ENCODE measurements at places on chromosomes 2 and 18.
A peak's percentile ranks its signal among the peaks of the same experiment; 100 is the strongest.

GRCh38 chr2:120682654-120683053 lies 53.0 kb upstream of the GLI2 start:
- no peak for DNase-seq
- H3K27me3 ChIP-seq = peaks cover 6% of the 10 kb centered on the region

DNA sequence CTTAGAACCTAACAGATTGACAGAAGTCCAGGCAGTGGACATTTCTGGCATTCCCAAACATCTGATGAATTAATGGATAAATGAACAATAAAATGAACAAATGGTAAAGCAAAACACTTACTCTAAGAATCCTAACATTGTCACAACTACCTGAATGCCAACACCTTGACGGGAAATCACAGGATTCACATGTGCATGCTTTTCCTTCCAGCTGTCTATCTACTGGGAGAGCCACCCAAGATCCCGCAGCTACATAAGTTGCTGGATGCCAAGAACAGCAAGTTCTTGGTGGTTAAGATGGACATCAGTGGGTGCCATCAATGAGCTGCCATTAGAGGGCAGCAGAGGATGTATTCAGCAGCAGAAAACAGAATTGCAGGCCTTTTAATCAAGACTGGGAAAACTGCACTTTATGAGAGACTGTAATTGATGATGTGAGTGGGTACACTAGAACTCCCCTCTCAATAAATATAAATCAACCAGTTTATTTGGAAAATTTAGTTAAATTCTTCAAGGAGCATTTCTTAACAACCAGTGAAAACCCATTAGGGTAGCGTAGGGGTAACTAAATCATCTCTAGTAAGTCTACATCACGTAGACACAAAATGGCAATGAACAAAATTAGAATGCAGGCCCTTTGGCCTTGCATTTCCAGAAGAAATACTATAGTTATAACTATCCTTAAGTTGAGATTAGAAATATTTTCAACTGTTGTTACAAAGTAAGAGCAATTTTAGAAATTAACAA lies 45.6 kb downstream of the SESTD1 start:
- DNase-seq = peak; percentile 21
- H3K27me3 ChIP-seq = no peaks in the 10 kb centered on the region
- H3K4me3 ChIP-seq = no peak overlapping the region
- H3K4me1 ChIP-seq = no peaks in the 10 kb centered on the region
- no peaks in the 10 kb centered on the region for H3K36me3 ChIP-seq

GRCh38 chr18:70428439-70428838 lies 139.6 kb downstream of the SOCS6 start:
- H3K36me3 ChIP-seq = no peaks in the 10 kb centered on the region
- no peak for DNase-seq
- no peaks in the 10 kb centered on the region for H3K4me1 ChIP-seq
- H3K4me3 ChIP-seq = no peak overlapping the region
- H3K27ac ChIP-seq = no peak overlapping the region
- no peaks in the 10 kb centered on the region for H3K27me3 ChIP-seq

DNA sequence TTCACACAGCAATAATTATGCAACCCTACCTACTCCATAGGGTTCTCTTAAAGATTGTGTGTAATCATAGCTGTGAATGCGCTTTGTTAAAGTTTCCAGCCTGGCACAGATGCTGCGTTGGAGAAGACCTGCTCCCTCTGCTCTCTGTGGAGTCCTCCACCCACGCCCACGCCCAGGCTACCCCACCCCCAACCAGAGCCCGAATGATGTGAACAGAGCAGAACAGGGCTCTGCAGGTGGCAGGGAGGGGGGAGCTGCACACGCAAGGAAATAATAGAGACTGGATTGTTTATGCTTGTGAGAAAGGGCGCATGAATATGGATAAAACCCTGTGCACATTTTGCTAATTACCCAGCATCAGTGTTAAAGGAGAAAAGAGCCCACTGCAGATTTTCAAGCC lies 447.5 kb downstream of the BCL11A start:
- no peak for DNase-seq
- H3K36me3 ChIP-seq = no peaks in the 10 kb centered on the region

- H3K36me3 ChIP-seq = no peaks in the 10 kb centered on the region
- H3K27me3 ChIP-seq = no peaks in the 10 kb centered on the region
- DNase-seq = no peak
- H3K27ac ChIP-seq = no peak overlapping the region
Observed at GRCh38 chr2:193348055-193348454, 1153.3 kb upstream of the TMEFF2 start.

DNA sequence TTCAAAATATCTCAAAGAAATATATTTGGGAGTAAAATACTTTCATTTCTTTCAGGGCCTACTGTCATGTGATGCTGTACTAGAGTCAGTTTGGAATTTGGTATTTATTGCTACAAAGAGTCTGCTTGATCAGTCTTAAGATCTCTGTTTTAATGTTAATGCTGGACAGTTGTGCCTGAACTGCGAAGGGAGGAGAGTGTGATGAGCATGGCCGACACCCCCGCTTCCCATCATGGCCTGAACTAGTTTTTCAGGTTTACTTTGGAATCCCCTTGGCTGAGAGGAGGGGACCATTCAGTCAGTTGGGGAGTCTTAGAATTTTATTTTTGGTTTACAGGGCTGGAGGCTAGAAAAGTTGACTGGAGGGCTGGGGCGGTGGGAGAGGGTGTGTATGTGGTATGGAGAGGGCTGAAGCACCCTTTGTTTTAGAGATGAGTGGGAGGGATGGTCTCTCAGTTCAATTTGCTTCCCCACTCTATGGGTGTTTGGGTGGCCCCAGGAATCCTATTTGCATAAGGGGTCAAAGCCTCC lies 20.9 kb upstream of the TEX44 start:
- no peak overlapping the region for H3K4me3 ChIP-seq
- no peak for DNase-seq
- H3K36me3 ChIP-seq = no peaks in the 10 kb centered on the region
- H3K27me3 ChIP-seq = peaks cover 11% of the 10 kb centered on the region
- H3K27ac ChIP-seq = no peak overlapping the region

- H3K36me3 ChIP-seq = peaks cover 45% of the 10 kb centered on the region
- H3K4me1 ChIP-seq = peaks cover 38% of the 10 kb centered on the region
- no peak for DNase-seq
- no peak overlapping the region for H3K4me3 ChIP-seq
Observed at GRCh38 chr2:7745369-7745768, 828.2 kb downstream of the RNF144A start.

GRCh38 chr2:63432373-63432772 lies 155.9 kb downstream of the WDPCP start:
- DNase-seq = no peak
- no peaks in the 10 kb centered on the region for H3K27me3 ChIP-seq
- no peak overlapping the region for H3K27ac ChIP-seq

Measured in activated T-helper 1 cell treated with anti-CD3 and anti-CD28 coated beads, Interleukin-12 subunit alpha, Interleukin-12 subunit beta, Interleukin-2, Interleukin-4 antibody, amounts not matched to agents 30 ng/mL and 10 ng/mL and 1 ng/mL, durations not matched to agents 14 hours and 24 hours and 36 hours (primary cell).